ENCODE measurements at places on chromosomes 5 and 9. TPM values are rescaled to one million over a fixed set of nuclear protein-coding genes. Genes with fewer than 3 reads are reported as not detected.

CAMK2A gene
- 18.2 TPM for total RNA-seq

ORM2 gene
- total RNA-seq, result not detected

MARCHF6 gene
- total RNA-seq, result 103 TPM

LCN15 gene
- total RNA-seq, result 1.4 TPM

DNA sequence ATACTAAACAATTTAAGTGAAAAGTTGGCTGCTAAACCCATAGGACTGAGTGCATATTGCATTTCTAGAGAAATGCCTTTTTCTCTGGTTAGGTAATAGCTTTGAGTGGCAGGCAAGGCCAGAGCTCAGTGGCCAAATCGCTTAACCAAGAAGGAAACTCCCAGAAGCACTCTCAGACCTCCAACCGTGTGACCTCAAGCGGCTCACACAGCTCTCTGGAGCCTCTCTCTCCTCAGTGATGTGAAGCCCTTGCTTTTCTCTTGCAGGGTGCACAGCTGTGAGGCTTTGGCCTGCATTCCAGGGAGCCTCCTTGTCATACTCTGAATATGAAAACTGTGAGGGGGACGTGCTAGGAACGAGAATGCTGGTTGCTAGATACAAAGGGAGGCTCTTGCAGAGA lies 106.7 kb downstream of the INSYN2B start:
- H3K4me3 ChIP-seq, result no peak overlapping the region
- H3K27ac ChIP-seq, result no peak overlapping the region
- no peaks in the 10 kb centered on the region for H3K27me3 ChIP-seq
- no peak for DNase-seq
- H3K36me3 ChIP-seq, result no peaks in the 10 kb centered on the region

GRCh38 chr9:26551971-26552370 lies 340.6 kb downstream of the CAAP1 start:
- H3K4me3 ChIP-seq, result no peak overlapping the region
- H3K27me3 ChIP-seq, result no peaks in the 10 kb centered on the region
- no peaks in the 10 kb centered on the region for H3K36me3 ChIP-seq
- no peaks in the 10 kb centered on the region for H3K4me1 ChIP-seq
- H3K27ac ChIP-seq, result no peak overlapping the region

DNA sequence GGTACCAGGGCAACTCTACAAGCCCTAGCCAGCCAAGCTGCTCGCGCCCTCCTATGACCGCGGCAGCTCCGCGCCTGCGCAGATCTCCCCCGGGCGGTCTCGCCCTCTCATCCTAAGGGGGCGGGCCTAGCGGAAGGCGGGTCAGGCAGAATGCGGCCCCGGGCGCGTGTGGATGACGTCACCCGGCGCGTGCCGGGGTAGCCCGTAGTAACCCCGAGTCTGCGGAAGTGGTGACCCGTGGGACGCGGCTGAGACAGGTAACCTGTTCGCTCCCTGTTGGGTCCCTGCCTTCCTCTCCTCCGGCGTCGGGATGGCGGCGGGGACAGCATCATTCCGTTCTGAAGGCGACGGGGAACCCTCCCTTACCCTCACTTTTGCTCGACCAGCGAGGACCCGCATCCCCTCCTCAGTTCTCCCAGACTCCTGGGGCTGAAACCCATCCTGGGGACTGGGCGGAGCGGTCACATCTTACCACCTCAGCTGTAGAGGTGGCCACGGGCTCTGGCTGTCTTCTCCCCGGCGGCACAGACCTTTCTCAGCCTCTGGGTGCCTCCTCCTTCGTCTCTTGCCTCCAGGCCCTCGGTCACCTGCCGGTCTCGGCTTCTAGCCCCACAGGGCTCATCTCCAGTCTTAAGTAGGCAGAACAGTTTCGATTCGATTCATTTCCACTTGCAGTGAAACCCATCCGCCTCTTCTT lies at the start of gene AOPEP:
Gene AOPEP (plus strand): TSS at position 205 of the 697 bp plus-strand sequence. CDS start 33,085 bp downstream, outside the sequence.
- peak; percentile 98 for DNase-seq
- peak within 1 kb of the TSS; percentile 86 for H3K27ac ChIP-seq
- peak within 1 kb of the TSS; percentile 84 for H3K4me3 ChIP-seq
- H3K4me1 ChIP-seq, result peaks cover 12% of the 10 kb centered on the region
- H3K36me3 ChIP-seq, result no peaks in the 10 kb centered on the region
- no peaks in the 10 kb centered on the region for H3K27me3 ChIP-seq

DNA sequence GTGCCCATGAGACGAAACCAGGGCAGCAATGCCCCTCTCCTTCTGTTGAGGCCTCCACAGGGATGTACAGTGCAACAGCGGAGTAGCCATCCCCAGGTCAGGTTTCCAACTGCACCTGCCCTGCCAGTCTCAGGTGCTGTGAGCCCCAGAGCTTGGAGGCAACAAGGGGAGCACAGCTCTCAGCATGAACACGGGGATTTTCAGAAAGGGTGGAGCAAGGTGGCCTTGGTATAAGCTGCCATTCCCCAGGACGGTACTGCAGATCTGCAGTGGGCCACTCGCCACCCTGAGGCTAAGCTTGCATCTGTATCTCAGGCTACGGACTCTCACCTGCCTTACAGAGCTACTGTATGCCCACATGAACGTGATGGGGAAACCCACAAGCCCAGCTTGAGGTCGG lies 103.6 kb downstream of the GABBR2 start:
- H3K27me3 ChIP-seq, result no peaks in the 10 kb centered on the region
- no peak for DNase-seq
- H3K27ac ChIP-seq, result no peak overlapping the region
- no peaks in the 10 kb centered on the region for H3K4me1 ChIP-seq

Data from right atrium auricular region (tissue), 2 donors.